Activated CD8-positive, alpha-beta T cell treated with anti-CD3 and anti-CD28 coated beads for 36 hours (primary cell): ENCODE measurements at places on chromosomes 5 and 9.

DNA sequence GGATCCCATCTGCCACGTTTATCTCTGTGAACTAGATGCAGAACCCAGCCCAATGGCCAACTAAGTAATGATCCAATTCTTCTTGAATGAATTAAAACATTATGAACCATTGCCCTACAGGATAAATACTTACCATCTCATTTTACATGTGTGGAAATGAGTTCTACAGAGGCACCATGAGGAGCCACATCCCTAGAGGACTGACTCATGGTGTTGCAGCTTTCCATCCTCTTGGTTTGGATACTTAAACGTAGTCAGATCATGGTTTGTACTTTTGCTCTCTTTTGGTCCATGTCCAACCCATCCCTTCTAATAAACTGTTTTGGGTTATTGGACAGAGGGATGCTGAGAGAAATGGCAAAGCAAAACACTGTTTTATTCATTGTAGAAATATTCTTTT is 484.8 kb downstream of the EBF1 start:
- no peak for DNase-seq

- peak; percentile 66 for DNase-seq
These were observed at the start of gene RORB for GRCh38 chr9:74496819-74497747. Gene RORB, plus strand, starts transcription at chr9:74497335. Its CDS starts 642 bp downstream, at chr9:74497977.

GRCh38 chr5:157606046-157606445 is 30.5 kb upstream of the ADAM19 start:
- no peak for DNase-seq

DNA sequence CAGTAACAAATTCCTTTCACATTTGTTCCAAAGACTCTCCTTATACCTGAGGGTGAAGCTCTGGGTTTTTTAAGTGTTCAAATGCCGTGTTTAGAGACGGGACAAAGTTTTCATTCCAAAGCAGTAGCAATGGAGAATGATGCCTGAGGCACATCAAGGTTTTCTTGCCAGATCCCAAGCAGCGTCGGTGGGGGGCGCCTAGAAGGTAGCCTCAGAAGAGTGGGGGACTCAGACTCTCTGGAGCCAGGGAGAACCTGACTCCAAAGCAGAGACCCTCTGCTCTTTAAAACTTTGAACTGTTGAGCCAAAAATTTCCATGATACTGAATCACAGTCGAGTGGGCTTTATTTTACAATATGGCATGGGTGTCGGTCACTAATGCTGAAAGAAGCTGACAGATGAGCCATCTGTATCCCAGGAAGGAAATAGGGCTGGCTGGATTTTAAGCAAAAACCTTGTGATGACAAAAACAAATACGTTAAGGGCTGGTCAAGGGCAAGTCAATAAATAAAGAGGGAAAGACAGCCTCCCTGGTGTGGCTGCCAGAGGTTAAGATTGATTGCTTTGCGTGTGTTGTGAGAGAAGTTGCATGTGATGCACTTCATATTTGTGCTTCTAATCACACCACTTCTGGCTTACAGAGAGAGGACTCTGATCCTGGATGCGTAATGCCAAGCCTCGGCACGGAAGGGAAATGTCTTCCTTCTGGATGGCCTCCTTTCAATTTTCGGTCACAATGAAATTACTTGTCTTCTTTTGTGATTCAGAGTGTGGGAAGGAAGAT is 161.1 kb upstream of the EFNA5 start:
- DNase-seq: no peak

- no peak for DNase-seq
These were observed 380.6 kb downstream of the TLE4 start for GRCh38 chr9:79952401-79952800.

DNA sequence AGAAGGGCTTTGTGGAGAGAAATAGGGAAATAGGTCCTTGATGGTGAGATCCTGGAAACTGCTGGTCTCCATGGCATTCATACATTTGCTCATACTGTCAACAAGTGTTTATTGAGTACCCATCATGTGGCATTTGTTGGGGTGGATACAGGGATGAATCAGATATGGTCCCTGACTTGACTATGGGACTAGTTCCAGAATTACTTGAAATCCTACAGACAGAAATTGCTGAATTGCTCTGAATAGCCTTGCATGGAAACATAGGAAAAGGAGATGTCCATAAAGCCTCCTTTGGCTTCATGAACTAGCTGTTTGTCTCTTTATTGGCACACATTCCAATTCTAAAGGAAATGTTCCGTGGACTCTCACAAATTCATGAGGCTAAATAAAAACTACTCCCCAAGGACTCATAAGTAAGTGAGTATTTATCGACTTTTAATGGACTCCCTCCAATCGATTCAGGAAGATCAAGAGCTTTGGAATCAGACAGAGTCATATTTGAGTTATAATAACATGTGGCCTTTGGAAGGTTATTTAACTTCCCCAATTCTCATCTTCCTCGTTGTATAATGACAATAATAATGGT is 122.4 kb upstream of the C6 start:
- DNase-seq: no peak

- DNase-seq: no peak
These were observed 179.6 kb downstream of the GNAQ start for GRCh38 chr9:77851882-77852595.

GRCh38 chr5:73952872-73953271 is 326.9 kb downstream of the ARHGEF28 start:
- DNase-seq: no peak

GRCh38 chr5:163352531-163352930 is 84.9 kb upstream of the CCNG1 start:
- no peak for DNase-seq

DNA sequence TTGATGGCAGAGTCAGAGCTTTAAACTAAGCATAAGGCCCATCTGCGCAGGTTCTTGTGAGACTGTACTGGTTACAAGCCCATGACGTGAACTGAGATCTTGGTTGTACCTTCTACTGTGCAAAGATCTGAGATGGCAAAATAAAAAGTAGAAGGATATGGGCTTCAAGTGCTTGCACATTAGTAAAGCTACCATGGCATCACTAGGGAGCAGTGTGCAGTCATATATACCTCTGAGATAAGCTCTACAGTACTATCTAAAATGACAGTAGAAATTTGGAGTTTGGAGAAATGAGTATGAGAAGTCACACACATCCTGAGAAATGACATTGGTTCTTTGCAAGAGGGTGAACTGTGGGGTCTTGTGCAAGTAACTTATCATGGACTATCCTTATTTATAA is 408.2 kb upstream of the PRR16 start:
- DNase-seq: no peak

- DNase-seq: no peak
These were observed 53.2 kb downstream of the TMOD1 start for GRCh38 chr9:97554566-97555075.

GRCh38 chr5:15794052-15794985 is 294.3 kb downstream of the FBXL7 start:
- DNase-seq: no peak

DNA sequence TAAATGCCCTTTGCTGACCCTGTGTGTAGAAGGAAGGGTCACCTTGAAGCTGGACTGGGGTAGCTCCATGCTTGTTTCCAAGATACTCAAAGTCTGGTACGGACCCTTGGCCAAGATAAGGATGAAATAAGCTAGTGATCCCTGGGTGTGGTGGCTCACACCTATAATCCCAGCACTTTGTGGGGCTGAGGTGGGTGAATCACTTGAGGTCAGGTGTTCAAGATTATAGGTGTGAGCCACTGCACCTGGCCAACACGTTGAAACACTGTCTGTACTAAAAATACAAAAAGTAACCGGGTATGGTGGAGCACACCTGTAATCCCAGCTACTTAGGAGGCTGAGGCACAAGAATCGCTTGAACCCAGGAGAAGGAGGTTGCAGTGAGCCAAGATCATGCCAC is 33.3 kb downstream of the ACOT12 start:
- no peak for DNase-seq

- DNase-seq: no peak
These were observed 19.4 kb upstream of the DCP2 start for GRCh38 chr5:112957036-112957808.

DNA sequence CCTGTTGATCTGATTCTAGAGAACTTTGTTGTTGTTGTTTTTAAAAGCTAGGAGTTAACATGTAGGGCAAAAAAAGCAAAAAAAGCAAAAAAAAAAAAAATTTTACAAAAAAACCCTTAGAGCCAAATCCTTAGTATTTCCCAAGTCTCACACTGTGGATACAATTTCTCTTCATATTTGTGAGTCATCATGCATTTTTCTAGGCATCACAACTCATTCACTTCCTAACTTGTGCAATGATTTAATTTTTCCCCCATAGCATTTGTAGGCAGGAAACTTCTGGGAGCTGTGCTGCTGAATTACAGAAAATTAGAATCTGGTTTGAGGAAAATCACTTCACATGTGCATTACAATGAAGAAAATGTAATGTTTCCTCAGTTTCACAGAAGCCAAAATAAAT is 91.9 kb downstream of the MARCHF3 start:
- no peak for DNase-seq

DNA sequence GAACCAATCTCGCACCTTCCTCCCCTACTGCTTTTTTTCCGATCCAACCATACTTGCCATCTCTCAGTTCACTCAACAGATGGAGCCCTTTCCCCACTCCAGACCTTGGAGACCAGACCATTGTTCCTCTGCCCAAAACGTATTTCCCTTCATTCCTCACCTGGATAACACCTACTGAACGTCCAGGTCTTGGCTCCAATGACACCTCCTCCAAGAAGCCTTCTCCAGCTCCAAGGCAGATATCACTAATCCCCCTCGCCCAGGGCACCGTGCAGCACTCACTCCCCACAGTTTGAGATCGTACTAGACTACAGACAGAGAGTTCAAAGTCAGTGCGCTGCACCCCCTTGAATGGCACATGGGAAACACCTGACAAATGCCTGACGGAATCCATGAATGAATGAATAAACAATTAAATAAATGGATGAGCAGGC is 47.1 kb upstream of the AKNA start:
- no peak for DNase-seq

DNA sequence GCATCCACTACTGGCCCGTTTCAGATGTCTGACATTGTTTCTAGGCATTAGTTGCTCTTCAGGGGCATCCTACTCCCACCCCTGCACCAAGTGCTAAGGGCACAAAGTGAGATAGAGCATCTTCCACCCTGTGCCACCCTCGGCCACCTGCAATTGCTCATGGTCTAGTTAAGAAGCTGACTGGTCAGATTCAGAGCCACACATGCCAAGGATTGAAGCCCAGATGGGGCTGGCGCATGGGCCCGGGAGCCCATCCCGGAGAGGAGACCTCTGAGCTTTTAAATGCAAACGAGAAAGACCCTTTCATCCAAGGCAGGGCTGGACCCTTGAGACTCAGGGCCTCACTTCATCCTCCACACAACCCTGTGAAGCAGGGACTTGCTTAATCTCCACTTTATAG is 28.5 kb downstream of the HRH2 start:
- no peak for DNase-seq
